ENCODE measurements at places on chromosomes 13 and 19.

GRCh38 chr19:19257137-19257536, 16.0 kb downstream of the TM6SF2 start:
- DNase-seq: no peak

- no peak for DNase-seq
Measured at GRCh38 chr19:42488783-42489521, 39.3 kb downstream of the CEACAM1 start.

- DNase-seq: no peak
Measured at GRCh38 chr19:2259336-2259735, 3.1 kb upstream of the JSRP1 start.

- peak; percentile 40 for DNase-seq
Measured at GRCh38 chr13:43905435-43906031, 25.8 kb downstream of the LACC1 start.

GRCh38 chr19:45768655-45768983, 433 bp downstream of the SIX5 start:
- DNase-seq: peak; percentile 67

DNA sequence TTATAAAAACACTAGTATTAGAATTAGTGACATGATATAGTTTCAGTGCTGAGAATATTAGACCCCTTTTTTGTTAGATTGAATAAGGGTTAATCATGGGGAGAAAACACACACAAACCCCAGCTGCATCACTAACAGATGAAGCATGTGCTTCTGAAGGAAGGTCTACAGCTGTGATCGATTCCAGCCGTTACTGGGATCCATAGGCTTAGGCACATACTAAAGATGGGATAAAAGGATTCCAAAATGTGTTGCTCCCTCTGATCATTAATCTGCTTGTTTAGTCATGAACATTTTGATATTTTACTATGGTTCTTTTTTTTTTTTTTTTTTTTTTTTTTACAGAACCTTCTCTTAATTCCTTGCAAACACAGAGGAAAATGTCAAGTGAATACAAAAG, 1591.3 kb downstream of the EFNB2 start:
- no peak for DNase-seq

DNA sequence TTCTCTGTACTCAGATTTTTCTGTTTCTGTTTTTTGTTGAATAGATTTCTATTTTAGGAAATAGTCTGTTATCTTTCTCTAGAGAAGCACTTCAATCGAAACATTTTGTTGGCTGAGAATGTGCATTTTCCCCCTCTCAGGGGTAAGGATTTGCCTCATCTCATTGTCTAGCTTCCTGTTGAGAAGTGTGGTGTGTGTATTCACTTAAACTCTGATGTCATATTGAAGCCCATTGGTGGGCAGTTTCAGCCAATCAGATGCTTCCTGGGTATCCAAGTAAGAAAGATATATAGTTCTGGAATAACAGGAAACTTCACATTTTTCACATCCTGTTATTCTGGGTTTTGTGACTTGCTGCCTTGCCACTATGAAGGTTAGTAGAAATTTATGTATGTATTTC, 87.6 kb downstream of the ARHGEF7 start:
- no peak for DNase-seq

DNA sequence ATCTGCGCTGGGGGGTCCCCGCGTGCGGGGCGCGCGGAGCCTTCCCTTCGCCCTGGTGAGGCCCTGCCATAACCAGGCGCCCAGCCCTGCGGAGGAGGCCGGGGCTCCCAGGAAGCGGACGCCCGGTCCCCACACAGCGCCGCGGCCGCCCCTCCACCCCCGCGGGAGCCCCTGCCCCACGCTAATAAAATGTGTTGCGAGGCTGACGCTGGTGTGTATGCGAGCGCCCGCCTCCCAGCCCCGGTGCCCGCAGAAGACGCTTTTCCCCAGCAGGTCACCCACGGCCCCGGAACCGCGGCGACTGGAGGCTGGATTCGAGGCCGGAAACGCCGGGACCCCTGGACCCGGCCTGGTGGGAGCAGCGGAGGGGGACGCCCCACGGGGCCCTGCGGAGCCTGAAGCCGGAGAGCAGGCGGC, 12.1 kb upstream of the CDC34 start:
- no peak for DNase-seq

- DNase-seq: no peak
Measured at GRCh38 chr19:1181606-1182005, 7.5 kb upstream of the SBNO2 start.

- no peak for DNase-seq
Measured at GRCh38 chr19:16416991-16417390, 54.8 kb downstream of the EPS15L1 start.
